ENCODE measurements at places on chromosomes 2 and 18.
A peak's percentile ranks its signal among the peaks of the same experiment; 100 is the strongest.

- no peak for DNase-seq
Observed at GRCh38 chr2:233007270-233007669, 5.8 kb downstream of the NGEF start.

- no peak for DNase-seq
Observed at GRCh38 chr2:26770986-26771586, 7.0 kb downstream of the SLC35F6 start.

- DNase-seq = peak; percentile 37
Observed at GRCh38 chr18:76259096-76259495, 235.9 kb downstream of the ZNF516 start.

DNA sequence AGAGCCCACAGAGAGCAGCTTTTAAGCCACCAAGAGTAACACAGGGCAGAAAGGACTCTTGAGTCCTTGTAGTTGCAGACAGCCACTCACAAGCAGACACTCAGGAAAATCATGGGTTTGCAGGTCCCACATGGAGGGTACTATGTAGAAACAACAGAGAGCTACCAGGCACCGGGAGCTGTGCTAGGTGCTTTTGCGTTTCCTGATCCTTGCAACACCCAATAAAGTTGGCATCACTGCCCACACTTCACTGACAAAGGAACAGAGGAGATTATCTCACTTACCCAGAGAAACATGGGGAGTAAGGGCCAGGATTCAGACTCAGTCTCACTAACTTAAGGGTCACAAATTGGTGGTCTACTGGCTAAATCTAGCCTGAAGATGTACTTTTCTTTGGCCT is 32.5 kb upstream of the BZW1 start:
- DNase-seq = no peak

DNA sequence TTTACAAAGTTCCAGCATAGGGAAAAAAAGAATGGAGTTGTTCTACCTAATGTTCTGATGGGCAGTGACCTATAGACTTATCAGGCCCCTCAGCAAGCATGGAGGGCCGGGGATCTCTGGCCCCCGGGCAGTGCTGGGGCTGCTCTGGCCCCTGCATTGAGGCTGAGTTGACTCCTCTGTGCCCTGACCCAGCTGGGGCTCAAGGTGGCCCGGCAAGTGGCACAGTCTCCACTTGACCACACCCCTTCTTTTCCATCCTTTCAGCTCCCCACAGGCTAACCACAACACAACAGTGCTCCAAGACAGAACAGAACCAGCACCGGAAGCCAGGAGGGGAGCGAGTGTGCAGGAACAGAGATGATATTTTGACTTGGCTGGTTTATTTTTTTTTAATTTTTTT is 19.9 kb downstream of the TOGARAM2 start:
- DNase-seq = no peak

DNA sequence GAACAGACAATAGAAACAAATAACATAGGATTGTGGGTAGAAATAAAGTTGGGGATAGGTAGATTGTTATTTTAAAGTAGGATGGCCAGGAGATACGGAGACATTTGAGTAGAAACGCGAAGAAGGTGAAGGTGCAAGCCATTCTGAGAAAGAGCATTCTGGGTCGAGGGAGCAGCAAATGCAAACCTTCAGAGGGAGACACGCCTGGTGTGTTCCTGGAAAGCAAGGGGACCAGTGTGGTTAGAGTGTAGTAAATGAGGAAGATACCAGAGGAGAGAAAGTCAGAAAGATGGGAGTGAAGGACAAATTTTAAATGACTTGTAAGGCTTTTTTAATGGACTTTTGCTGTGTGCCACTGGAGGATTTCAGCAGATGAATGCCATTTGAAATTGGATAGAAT is 1.7 kb downstream of the CYP20A1 start:
- DNase-seq = no peak

DNA sequence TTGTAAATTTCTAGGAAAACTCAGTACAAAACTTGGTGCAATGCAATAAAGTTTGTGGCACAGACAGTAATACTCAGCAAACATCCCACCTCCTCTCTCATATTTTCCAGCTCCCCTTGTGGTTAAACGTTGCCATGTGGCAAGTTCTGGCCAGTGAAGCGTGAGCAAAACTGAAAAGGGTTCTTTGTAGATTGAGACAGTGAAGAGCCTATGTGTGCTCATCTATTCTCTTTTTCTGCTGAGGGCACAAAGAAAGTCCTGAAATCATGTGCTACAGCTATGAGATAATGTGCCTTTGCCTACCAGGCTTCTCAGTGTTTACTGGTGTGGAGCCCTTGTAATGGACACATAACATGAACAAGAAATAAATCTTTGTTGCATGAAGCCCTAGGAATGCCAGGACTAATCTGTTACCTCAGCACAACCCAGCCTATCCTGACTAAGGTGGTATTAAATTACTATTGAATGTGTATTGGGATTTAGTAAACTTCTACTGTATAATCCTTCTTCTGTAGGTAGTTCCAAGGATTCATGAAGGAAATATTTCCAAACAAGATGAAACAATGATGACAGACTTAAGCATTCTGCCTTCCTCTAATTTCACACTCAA is 13.0 kb upstream of the TYMS start:
- DNase-seq = no peak

- DNase-seq = peak; percentile 81
Observed at GRCh38 chr18:5461041-5461440, 82.8 kb downstream of the EPB41L3 start.

GRCh38 chr18:8188184-8188583 is 421.1 kb upstream of the RAB12 start:
- DNase-seq = no peak

DNA sequence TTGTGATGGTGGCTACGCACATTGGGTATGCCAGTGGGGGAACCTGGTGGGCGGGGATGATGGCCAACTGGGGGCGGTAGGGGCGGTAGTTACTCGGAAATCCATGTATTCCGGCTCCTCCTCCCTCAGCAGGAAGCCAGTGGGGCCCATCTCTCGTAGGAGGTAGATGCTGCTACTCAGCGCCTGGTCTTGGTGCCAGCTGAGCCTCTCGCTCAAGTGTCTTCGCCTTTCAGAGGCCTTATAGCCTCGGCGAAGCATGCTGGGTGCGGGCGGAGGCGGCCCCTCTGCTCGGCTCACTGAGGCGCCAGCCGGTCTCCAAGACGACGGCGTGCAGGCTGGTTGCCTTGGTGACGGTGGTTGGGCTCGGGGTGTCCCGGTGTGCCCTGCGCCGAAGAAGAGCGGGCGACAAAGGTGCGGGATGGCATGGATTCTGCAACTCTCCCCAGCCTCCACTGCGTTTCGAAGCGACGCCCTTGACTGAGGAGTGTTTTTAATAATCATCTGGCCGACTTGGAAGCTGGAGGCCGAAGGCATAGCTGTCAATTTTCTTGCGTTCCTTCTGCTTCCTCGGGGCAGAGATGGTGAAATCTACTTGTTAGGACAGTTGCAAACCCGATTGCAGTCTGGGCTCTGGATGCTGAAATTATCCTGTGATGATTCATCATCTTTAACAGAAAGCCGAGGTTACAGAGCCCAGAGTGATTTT is at the start of gene ZSWIM2:
ZSWIM2 (minus strand) TSS at position 298 of the 706 bp plus-strand sequence; CDS start at position 258, 40 bp downstream.
- peak; percentile 85 for DNase-seq

- no peak for DNase-seq
Observed at GRCh38 chr2:54394392-54394791, 61.7 kb upstream of the SPTBN1 start.

GRCh38 chr2:68834737-68835376 is 36.3 kb downstream of the BMP10 start:
- DNase-seq = no peak

- no peak for DNase-seq
Observed at GRCh38 chr2:173589604-173590275, 235.1 kb downstream of the CDCA7 start.

DNA sequence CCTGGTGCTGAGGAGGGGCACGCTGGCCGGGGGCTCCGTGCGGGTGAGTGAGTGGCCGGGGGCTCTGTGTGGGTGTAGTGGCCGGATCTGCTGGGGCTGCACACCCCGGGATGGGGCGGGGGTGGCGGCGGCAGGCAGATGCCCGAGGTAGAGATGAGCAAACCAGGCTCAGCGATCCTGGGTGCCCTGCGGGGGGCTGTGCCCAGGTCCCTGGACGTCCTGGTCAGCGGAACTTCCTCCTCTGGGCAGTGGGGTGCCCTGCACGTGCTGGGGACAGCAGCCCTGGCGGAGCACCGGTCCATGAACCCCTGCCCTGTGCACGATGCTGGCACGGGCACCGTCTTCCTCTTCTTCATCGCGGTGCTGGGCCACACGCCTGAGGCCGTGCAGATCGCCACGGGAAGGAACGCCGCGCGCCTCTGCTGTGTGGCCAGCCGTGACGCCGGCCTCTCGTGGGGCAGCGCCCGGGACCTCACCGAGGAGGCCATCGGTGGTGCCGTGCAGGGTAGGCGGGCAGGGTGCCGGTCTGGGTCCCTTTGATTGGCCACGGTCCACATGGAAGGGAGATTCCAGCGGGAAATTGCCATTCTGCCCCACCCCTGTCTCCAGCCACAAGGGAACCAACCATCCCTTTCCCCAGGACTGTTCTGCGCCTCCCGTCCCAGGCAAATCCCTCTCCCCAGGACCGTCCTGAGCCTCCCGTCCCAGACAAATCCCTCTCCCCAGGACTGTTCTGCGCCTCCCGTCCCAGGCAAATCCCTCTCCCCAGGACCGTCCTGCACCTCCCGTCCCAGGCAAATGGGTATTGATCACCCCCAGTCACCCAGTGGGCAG is 5.9 kb downstream of the NEU4 start:
- no peak for DNase-seq

DNA sequence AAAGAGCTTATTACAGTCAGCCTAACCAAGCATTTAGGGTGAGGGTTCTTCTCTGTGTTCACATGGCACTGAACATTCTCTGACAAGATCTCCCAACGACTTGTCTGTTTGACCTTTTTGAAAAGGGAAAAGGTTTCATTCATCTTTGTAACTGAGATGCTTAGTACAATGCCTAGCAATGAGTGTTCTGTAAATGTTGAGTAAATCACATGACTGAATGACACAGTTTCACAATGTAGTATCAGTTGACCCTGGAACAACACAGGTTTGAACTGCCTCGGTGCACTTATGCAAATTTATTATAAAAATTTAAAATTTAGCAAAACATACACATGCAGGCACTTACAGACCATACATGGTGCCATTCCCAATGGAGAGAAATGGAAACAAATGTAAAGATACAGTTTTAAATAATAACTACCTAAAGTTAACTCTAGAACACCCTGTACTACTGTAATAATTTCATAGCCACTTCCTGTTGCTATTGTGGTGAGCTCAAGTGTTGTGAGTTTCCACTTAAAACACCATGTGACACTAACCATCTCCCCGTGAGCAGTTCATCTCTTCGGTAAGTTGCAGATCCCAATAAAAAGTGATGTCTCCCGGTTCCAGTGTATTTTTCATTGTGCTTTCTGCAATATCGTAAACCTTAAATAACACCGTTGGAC is 34.1 kb upstream of the VWC2L start:
- DNase-seq = no peak

GRCh38 chr2:113015655-113016054 is 10.4 kb downstream of the IL36A start:
- DNase-seq = no peak

DNA sequence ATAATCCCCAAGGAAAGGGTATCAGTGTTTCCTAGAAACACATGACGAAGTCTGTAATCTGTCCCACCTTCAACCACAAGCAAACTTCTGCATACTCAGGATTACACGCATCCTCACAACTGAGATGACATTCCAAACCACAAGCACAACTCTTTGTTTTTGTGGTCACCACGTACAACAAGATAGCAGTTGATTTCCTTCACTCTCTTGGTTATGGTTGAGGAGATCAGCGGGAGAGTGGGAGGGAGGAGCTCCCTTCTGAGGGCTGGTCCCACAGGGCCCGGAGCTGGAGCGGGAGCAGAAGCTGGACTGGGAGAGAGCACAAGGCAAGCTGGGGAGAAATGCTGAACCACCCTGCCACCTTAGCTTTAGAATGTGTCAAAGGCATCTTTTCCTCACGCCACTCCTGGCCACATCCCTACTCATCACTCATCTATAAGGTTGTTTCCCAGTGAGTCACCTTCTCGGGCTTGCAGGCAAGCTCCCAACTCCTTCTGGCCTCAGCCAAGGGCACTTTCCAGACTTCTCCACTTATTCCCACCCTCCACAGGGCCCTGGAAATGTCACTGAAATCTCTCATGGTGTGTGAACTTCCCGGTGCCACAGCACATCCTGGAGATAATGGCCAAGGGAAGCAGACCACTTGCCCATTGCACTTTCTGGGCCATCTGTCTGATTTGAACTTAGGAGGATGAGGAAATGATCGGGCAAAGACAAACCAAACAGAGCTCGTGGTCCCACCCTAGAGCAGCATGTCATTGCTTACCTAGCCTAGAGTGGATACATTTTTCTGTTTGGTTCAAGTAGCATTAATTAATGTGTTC is 98.9 kb upstream of the LGALSL start:
- DNase-seq = no peak

- no peak for DNase-seq
Observed at GRCh38 chr2:14313341-14313740, 319.2 kb upstream of the LRATD1 start.

DNA sequence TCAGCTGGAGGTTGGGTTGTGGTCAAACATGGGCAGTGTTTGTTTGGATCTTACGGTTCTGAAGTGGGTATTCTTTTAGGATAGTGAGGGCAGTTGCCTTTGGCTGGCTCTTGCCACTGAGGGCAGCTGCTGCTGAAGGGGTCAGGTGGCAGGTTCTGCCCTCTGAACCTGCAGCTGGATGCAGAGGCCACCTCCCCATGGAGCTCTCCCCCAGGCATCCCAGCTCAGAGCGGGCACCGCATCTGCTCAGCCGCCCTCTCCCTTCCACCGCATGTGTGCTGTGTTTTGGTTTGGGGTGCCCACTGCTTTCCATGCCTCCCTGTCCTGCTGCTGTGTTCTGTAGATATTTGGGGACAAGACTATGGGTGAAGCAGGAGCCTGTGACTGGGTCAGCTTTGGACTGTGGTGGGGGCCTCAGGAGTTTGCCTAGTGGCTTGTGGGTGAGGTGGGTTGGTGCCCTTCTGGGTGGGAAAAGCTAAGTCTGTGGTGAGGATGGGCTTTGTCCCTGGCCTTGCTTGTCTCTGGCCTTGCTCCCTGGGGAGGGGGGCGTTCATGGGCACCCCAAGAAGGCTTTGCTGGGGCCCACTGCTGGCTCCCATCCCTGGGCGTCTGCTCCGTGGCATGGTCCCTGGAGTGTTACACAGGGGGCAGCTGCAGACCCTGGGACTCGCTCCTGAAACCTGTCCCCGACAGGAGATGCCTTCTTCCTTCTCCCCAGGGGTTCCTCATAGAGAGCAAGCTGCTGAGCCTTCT is 28.5 kb downstream of the OTOF start:
- DNase-seq = no peak

DNA sequence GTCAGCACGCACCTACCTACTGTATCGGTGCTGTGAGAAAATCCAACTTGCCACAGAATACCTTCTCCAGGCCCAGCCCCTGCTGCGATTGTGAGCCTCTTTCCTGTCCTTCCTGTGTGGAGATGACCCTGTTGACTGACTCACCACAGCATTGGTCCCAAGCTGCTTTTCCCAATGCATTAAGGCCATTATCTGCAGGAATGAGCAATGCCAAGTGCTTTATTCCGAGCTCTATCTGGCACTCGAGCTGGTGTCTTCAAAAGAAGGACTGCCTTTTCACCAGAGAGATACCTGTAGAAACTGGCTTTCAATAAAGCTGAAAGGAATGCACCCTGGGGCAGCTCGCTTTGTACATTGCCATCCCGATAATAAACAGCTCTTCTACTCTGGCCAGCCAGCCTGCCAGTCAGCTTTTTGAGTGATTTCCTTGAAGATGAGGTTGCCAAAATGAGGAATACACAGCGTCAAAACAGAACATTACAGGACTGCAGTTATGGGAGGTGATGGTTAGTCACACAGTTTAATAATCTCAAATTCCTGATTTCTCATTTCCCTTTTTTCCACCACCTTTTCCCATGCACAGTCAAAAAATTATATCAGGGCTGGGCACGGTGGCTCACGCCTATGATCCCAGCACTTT is 8.3 kb upstream of the RNF103 start:
- DNase-seq = no peak

Data from kidney (tissue), 22 donors.